ENCODE measurements at places on chromosomes 6 and 20.

- DNase-seq = no peak
Observed at GRCh38 chr6:167736486-167737204, 90.1 kb upstream of the AFDN start.

GRCh38 chr20:44979090-44979621, 12.8 kb downstream of the STK4 start:
- DNase-seq = no peak

- no peak for DNase-seq
Observed at GRCh38 chr6:155310596-155310995, 3.7 kb downstream of the TFB1M start.

DNA sequence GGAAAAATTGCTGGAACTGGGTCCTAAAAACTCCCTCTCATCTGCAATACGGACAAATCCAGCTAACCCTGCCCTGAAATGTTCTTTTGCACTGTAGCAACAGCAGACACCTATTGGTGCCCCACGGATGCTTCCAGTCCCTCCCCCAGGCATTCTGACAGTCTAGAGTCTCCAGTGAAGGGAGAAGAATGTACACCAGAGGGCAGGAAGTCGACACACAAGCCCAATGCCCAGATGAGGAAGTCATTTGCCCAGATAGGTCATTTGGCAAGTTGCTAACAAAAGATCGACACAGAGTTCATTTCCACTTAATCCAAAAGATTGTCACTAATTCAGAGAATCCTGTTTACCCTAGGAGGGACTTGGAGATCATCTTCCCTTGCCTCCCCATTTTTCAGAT, 293.0 kb upstream of the PRDM1 start:
- no peak for DNase-seq

DNA sequence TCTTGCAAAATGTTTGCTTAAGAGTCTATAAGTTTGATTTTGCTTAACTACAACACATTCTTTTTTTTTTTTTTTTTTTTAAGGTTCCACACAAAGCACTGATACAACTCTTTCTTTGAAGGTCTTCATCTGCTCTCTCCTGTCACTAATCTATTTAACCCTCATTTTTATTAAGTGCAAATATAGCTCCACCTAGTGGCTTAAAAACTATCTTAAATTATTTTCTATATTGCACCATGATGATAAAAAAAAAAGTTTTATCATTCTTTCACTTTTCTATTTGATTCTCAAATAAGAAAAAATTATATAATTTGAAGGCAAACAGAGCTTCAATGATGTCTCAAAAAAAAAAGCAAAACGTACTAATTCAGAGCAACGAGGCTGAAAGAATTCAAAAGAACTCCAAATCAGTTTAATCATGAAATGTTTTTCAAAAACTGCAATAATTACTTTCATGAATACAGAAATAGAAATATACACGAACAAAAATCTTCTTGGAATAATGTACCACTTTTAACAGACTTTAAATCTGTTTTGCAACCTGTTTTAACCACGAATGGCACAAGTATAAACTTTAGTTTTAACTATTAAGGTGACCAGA, 12.8 kb downstream of the ESF1 start:
- DNase-seq = no peak
